ENCODE measurements at places on chromosomes 13 and 19.

DNA sequence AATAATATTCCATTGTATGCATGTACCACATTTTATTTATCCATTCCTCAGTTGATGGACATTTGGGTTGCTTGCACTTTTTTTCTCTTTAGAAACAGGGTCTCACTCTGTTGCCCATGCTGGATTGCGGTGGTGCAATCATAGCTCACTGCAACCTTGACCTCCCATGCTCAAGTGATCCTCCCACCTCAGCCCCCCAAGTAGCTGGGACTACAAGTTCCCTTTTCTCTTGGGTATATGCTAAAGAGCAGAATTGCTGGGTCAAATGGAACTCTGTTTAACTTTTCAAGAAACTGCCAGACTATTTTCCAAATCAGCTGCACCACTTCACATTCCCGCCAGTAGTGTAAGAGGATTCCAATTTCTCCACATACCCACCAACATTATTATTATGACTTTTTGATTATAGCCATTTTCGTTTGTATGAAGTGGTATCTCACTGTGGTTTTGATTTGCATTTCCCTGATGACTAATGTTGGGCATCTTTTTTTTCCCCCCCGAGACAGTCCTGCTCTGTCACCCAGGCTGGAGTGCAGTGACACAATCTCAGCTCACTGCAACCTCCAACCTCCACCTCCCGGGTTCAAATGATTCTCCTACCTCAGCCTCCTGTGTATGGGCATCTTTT is 7.6 kb upstream of the IPO5 start:
- no peak for DNase-seq

- DNase-seq = no peak
Observed at GRCh38 chr19:35937345-35938281, 1.4 kb downstream of the LRFN3 start.

DNA sequence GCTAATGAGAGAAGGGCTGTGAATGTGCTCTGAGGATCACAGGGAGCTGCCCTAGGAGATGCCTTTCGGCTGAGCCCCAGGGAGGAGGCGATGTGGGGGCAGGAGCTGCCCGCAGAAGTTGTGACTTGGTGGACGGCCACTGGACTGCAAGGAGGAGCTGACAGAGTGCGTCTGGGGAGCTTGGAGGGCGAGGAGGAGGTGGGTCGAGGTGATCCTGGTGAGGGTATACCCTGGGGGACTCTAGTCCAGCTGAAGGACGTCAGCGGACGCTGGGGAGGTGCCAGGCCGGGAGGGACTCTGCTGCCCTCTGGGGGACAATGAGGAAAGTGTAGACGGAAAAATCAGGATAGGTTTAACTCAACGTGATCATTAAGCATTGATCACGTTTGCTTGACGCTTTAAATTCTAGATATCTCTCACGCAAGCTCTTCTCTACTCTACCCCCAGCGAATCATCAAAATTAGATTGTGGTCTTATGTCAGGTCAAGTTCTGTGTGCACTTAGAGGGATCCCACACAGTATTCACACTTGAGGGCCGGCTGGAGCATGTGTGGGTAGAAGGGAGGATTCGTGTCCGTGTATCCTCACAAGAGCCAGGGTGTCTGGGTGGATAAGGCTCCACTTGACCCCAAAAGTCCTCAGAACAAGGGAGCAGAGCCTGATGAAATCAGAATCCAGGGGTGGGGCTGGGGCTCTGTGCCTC is 3.3 kb upstream of the CEACAM7 start:
- DNase-seq = no peak

GRCh38 chr13:30750036-30750435 is 14.7 kb downstream of the ALOX5AP start:
- no peak for DNase-seq

DNA sequence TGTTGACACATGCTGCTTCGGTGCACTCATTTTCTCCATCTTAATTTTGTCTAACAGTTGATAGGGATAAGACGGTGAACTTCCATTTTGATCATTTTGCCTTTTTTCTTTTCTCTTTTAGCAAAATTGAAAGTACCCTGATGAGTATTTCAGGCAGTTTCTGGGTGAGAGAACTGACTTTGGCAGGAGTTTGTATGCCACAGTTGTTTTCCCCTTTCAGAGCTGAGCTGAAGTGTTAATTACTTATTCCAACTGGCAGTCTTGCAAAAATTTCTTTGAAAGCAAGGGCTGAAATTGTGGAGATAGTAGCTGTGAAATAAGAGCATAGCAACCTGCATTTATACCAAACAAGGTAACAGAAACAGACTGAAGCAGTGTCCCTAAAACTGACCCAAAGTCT is 180.2 kb downstream of the SLITRK5 start:
- no peak for DNase-seq

DNA sequence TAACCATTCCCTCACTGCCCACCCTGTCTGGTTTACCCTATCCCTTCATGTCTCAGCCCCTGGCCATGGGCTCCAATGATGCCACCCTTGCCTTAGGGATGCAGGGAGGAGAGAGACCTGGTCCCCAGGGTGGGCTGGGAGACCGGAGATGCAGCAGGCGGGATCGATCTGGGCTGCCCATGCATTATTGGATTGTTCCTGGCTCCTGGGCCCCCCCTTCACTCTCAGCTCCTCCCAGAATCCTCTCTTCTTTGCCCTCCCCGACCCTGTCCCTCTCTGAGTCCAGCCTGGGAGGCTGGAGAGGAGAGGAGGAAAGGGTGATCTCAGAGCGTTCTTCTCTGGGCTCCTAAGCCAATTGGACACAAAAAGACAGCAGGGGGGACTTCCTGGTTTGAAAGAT is 5.8 kb downstream of the KASH5 start:
- no peak for DNase-seq

DNA sequence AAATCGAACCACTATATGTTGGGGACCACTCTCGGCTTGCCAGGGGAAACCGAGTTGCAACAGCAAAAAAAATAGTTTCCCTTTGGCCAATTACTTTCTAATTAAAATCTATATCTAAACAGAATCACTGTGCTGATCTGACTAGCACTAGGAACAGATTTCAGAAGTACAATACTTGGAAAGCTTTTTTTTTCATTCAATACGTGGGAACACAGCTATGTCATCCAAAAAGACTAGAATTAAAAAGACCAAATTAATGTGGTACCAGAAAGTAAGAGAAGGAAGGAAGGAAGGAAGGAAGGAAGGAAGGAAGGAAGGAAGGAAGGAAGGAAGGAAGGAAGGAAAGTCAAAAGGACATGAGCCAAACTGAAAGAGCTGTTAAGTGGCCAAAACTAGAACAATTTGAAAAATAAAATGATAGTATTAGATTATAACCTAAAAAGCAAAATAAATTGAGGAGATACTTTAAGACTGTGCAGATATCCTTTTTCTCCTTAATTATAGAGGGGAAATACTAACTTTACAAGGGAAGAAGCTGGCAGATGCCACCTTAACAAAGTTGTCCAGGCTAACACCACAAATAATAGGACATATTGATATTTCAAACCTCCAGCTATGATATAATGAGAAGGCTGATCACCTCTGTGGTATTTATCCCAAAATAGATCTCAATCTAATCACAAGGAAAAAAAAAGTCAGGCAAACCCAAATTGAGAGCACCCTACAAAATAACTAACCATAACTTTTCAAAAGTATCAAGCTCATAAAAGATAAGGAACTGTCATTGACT is 63.9 kb downstream of the DIAPH3 start:
- DNase-seq = no peak

GRCh38 chr13:84630476-84630875 is 748.2 kb upstream of the SLITRK1 start:
- no peak for DNase-seq

Data from activated B cell treated with CpG ODN at 0.5 μM for 24 hours (primary cell).